ENCODE measurements at places on chromosomes 7 and 10.

DNA sequence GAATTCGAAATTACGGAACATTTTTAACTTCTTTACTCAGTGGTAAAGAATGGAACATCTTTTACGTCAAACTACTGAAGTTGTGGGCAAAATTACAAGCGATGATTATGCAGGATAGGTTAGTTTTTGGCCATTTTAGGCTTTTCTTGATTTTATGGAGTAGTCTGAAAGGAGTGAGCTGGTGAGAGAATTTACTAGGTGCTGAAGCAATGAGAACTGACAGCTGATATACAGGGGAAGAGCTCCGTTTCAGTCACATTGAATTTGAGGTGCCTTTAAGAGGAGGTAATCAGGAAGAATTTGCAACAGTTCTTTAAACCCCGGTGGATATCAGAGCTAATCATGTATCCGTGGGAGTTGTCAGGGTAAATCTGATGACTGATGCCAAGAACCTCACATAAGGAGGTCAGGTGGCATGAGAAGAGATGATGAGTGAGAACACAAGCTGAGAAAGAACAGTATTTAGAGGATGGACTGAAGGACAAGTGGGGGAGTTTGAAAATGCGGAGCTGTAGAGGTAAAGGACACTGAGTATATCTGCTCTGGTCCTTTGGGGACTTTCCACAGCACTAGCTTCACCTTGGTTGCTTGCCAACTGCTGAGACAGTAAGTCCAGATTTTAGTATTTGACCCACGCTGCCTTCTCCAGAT, 104.3 kb downstream of the AHR start:
- DNase-seq = peak; percentile 6

- DNase-seq = no peak
These were observed 103.9 kb downstream of the SKAP2 start for GRCh38 chr7:26760501-26760900.

DNA sequence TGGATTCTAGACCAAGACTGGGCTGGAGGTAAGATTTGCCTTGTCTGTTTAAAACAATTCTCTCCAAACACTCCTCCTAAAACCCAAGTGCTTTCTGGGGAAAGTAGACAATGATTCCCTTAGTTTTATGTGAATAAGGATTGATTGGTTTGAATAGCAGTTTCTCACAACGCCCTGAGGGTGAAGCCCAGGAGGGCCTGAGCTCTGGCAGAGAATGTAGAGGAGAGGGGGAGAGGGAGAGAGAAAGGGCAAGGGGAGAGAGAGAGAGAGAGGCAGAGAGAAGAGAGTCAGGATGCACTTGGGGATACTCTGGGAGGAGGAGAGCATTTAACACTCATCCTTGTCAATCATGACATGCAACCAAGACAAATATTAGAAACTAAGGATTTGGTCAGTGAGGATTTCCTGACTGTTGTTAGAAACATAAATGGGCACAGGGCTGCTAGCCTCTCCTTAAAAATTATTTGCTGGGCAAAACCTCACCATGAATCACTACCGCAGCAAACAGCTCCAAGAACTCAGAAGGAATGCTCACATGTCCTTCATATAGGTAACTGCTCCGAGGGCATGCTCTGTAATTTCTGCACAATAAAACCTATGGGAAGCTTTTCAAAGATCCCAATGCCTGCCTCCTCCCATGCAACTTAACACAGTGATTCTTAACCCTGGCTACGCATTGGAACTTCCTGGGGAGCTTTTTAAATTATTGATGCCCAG, 55.2 kb upstream of the RAPGEF5 start:
- DNase-seq = no peak

- DNase-seq = no peak
These were observed 21.1 kb downstream of the SRRM3 start for GRCh38 chr7:76222839-76223238.

DNA sequence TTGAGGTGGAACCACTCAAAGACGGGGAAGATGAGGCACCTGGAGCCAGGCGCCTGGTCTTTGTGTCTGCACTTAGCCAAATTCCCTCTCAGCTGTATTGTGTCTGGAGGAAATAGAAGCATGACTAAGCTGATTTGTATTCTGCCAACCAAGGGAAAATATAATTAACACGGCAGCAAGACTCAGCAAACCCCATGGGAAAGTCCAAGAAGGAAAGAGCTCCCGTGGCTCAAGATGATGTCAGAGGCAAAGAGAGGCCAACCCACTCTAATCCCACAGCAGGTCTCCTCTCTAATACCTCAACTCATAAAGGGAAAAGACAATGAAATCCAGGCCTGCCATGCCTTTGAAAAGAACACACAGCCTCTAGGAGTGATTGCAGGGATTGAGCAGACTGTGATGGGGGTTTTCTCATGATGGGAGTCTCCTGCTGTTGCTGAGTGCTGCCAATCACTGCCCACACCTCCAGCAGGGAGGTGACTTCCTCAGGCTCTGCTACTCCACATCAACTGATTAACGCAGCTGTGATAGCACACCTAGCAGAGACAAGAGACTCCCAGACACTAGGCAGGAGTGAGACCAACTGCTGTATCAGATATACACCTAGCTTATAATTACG, 255.5 kb upstream of the C7orf33 start:
- DNase-seq = no peak

DNA sequence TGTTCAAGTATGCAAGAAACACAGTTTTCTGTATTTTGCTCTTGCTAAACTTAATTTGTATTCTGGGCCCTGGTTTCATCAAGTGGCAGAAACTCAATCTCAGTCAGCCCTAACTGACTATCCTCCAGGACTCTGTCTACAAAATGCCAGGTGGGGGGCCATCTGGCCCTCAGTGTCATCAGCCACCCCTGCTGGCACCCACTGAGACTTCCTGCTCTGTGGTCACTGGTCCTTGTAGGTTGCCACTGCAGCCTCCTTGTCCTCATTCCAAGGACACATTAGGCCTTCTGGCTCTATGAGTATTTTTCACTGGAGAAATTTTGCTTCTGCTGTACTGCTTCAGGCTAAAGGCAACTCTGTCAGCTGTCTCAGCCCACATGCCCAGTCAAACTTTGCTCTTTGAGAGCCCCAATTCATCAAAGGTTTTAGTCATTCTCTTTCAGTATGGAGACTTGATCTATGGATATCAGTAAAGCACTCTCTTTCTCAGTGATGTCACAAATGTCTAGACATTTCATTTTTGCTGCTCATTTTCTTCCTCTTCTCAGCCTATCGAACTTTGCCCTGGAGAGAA, 163.6 kb downstream of the KCND2 start:
- DNase-seq = no peak

DNA sequence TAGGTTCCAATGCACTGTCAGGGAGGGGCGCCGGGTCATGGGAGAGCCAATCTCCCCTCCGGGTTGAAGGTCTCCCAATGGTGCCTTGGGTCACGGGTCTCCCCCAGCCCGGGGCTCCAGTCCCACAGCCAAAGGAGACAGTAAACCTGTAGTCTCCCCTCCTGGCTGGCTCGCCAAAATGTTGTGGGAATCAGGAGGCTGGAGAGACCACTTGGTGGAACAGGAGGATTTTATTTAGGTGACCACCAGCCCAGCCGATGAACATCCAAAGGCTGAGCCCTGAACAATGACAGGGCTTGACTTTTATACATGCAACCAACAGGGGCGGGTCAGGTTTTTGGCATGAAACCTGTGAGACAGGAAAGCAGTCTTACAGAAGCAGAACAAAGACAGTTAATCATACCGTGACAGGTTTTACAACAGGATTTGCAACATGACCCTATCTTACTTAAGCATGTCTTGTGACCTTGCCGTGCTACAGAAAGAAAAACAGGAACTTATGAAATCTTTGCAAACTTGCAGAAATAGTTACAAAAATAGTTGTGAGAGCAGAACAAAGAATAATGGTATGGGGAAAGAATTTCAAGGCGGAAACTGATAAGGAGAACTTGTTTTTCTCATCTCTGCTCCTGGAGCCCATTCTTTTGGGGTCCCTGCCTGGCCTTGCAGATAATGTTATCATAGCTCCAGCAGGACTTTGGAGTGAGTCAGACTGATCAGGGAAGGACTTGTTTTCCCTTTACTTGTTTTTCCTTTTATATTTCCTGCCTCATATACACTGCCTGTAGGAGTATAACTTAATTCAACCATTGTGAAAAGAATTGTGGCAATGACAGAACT, 7.1 kb downstream of the ERV3-1 start:
- no peak for DNase-seq

- no peak for DNase-seq
These were observed 34.9 kb upstream of the STEAP1 start for GRCh38 chr7:90119178-90119971.

DNA sequence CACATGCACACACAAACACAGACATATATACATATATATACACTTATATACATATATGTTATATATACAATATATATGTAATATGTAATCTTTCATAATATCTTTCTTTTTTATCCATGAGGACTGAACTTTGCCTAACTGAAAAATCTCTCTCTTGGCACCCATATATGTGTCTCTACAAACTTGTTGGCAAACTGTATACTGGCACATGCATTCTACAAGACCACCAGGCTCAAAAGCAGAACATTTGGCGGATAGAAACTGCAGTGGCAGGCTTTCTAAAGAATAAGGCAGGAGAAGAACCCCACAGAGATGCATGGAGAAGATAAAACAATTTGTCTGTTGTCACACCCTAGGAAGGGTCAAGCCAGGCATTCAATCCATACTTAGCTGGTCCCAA, 165.3 kb downstream of the NRG3 start:
- DNase-seq = no peak

- peak; percentile 41 for DNase-seq
These were observed 10.8 kb downstream of the NEURL1 start for GRCh38 chr10:103504181-103504783.

GRCh38 chr7:38367301-38367890, 94.0 kb upstream of the TARP start:
- peak; percentile 44 for DNase-seq

DNA sequence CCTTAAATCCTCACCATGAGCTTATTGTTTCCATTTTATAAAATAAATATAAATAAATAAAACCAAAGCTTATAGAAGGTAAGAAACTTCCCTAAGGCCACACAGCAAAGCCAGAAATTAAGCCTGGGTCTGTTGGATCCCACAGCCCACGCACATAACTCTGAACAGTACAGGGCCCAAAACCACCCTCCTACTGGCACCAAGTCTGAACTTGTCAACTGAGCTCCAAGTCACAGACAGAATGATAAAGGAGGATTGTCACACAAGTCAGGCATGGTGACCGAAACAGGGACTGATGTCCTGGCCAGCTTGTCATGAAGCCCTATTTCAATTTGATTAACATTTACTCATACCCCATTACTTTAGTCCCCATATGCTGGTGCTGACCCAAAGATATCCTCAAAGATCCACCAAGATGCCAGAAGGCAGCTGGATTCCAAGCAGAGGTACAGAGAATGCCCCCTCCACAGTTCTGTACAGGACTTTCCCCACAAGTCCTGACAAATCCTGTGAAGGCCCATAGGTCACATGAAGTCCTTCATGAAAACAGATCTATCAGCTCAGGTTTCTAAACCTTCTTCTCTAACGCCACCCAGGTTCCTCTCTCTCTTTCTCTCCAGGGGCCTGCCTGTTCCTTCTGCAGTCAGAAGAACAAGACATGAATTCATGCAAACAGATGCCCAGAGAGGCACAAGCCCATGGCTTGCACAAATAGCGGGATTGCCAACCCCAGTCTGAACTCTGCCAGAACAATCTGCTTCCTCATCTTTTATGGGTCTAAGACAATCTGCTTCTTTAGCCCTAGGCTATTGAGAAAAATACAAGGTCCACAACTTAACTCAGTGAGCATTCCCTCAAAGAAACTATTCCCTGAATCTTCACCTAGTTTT, 60.9 kb downstream of the GLI3 start:
- DNase-seq = no peak

DNA sequence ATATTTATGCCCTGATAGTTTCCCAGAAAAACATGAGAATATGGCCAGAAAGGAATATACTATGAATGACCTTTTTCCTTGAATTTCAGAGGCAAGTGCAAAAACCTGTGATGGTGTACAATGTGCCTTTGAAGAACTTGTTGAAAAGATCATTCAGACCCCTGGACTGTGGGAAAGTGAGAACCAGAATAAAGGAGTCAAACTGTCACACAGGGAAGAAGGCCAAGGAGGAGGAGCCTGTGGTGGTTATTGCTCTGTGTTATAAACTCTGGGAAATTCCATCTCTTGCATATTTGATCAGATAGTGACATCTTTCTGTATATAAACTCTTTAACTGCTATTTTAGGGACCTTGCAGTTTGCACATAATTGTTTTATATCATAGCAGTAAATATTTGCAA, 33.7 kb downstream of the RAB18 start:
- DNase-seq = no peak

- no peak for DNase-seq
These were observed 25.9 kb downstream of the GPRIN2 start for GRCh38 chr10:46530249-46531186.

- no peak for DNase-seq
These were observed 38.8 kb upstream of the PDZD8 start for GRCh38 chr10:117413928-117414618.

- no peak for DNase-seq
These were observed 13.4 kb downstream of the RPP30 start for GRCh38 chr10:90885176-90885575.

DNA sequence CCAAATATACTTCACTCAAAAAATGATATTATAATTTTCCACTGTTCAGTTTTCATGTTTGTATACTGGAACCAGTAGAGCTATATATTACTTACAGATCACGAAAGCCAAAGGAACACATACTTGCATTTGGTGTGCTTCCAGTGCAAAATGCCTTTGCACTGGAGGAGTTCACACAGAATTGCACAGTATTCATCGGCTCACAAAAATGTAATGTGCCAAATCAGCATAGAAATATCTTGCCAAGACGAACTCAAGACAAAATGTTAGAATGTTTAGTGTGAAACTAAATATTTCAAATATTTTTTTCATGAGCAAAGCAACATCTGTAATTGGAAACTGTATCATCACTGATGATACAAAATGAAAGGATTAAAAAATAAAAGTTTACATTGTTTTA, 646.2 kb upstream of the SEMA3D start:
- DNase-seq = no peak

DNA sequence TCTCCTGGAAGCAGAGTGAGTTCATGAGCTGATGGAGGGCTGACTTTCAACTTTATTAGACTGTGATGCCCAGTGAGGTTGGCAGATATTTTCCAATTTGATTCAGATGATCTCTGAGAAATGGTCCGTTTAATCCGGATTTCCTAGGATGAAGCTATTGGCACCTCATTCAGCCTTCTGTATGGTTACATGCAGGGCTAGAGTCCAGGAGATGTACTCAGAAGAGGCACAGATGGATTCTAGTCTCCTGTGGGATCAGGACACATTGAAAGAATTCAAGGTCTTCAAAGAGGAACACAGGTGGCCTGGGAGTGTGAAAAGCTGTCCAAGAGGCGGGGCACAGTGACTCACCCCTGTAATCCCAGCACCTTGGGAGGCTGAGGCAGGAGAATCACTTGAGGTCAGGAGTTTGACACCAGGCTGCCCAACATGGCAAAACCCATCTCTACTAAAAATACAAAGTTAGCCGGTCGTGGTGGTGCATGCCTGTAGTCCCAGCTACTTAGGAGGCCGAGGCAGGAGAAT, 23.0 kb upstream of the RHEB start:
- DNase-seq = no peak

GRCh38 chr10:17033529-17034260, 95.9 kb downstream of the CUBN start:
- no peak for DNase-seq

- no peak for DNase-seq
These were observed 120.6 kb downstream of the NEBL start for GRCh38 chr10:20776384-20777118.

- no peak for DNase-seq
These were observed 278.7 kb upstream of the NEBL start for GRCh38 chr10:21175797-21176196.

GRCh38 chr7:140546947-140547346, 67.6 kb upstream of the MKRN1 start:
- no peak for DNase-seq
